ENCODE measurements at places on chromosomes 3 and 15.

DNA sequence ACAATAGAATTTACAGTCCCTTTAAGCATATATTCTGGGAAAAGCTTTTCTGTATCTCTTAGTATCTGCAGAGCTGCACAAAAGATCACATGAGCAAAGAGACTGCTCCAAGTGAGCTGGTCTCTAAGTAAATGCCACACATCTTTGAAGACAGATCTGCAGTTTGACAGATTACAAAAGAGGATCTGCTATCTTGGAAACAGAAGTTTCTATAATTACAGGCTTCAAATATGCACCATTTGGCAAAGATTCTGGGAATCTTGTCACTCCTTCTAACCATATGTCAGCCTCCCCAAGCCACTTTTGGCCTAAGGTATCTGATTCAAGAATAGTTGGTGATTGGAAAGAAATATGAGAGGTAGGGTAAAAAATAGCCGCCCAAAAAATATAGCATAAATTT is 9.6 kb upstream of the CFAP44 start:
- DNase-seq, result no peak

DNA sequence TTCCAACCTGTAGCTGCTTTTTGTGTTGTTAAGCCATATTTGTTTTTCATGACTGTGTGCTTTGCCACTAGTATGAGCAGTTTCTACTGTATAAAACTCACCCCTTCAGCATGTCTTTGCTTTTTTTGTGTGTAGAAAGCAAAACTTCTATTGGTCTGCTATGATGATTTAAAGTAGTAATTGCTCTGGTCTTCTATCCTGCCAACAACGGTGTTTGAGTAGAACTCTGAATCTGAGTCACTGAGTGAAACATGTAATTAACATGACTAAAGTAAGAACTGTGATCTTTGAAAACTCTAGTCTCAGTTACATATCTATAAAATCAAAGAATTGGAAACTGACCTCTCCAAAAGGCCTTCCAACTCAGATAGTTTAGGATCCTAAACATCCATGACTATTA is 133.6 kb downstream of the TPRG1 start:
- no peak for DNase-seq

DNA sequence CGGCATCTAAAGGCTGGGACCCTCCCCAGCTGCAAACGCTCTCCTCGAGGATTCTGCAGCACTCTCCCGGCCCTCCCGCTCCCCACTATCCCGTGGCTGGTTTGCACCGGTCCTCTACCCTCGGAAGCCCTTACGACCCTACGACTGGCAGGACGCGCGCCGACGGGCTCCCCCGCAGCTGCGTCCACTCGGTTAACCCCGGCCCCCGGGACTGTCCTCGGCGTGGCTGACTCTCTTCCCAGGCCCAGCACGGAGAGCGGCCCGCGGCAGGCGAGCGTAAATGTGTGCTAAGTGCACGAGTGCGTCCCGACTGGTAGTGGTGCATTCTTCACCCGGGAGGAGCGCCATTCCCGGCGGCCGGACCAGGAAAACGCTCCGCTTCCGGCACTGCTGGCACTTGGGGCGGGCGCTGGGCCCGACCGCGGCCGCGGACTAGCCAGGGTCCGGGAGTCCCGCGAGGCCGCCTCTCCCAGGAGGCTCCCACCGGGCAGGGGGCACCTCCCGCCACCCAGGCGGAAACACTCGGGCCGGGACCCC is 508 bp downstream of the GORASP1 start:
- peak; percentile 84 for DNase-seq

- DNase-seq, result no peak
Observed at GRCh38 chr3:29527246-29527645, 246.4 kb downstream of the RBMS3 start.

- DNase-seq, result no peak
Observed at GRCh38 chr3:11185564-11186317, 31.4 kb downstream of the HRH1 start.

GRCh38 chr3:183545708-183546107 is 9.8 kb downstream of the KLHL6 start:
- no peak for DNase-seq

DNA sequence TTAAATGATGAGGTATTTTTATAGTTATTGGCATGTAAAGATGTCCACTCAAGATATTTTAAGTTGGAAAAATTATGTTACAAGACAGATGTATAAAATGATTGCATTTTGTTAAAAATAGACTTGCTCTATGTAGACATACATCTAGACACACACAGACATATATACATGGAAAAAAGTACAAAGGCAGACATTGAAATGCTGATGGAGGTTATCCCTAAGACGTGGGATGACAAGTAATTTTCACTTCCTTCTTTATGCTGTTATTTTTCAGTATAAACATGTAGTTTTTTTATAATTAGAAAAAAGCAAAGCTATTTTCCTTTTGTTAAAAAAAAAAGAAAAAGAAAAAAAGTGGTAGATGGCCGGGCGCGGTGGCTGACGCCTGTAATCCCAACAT is 7.2 kb downstream of the HOMER2 start:
- no peak for DNase-seq

DNA sequence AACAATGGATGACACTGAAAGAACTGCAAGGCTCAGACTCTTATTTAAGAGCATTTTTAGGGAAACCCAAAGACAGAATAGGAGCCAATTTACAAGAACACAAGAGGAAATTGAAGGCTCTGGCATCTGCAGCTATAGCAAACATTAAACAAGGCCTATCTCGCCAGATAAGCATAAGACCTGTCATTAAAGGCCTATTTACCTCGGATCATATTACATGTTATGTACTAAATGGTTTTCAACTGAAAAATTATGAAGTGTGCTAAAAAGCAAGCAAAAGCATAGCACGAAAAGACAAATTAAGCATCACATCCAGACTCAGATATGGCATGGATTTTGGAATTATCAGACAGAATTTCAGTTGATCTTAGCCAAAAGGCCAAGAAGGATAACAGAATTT is 617.1 kb downstream of the SQOR start:
- DNase-seq, result no peak

DNA sequence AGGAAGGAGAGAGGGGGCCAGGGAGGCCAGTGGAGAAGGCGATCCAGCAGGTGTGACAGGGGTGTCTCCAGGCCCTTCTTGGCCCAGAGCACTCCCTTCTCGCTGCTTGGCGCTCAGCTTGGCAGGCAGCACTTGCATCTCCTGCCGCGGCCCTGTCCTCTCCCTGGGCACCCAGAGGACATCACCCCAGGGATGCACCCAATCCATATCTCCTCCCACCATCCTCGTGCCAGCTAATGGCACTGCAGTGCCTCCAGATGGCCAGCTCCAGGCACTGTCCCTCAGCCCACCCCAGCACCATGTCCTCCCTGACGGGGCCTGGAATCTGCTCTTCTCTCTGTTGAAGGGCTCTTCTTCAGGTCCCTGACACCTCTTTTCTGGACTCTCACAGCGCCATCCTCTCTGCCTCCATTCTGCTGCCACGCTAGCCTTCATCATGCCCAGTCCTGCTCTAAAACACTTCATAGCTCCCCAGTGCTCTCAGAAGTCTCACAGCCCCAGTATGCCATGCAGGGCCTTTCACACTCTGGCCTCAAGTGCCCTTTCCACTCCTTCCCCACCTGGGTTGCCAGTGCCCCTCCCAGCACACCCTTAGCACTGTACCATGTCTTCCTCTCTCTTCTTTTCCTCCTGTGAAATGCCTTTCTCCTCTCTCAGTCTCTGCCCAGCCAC is 106.8 kb upstream of the SLC6A11 start:
- DNase-seq, result peak; percentile 55

GRCh38 chr3:196604548-196604947 is 34.9 kb upstream of the NRROS start:
- no peak for DNase-seq

- DNase-seq, result no peak
Observed at GRCh38 chr3:150222691-150223489, 185.2 kb upstream of the TSC22D2 start.

GRCh38 chr3:194494951-194495374 is 8.2 kb upstream of the ATP13A3 start:
- DNase-seq, result no peak

Measured in D341Med (cell line).